Bronchus fibroblast of lung (primary cell): ENCODE measurements at places on chromosomes 5 and 9. TPM values are rescaled to one million over a fixed set of nuclear protein-coding genes. Genes with fewer than 3 reads are reported as not detected.

Gene SLC34A3
- not detected in 2 replicates for total RNA-seq

Gene SUSD3
- 4.7 and 5.6 TPM in 2 replicates for total RNA-seq

Gene CBY3
- total RNA-seq: not detected in 2 replicates

Gene HRH2
- 0.17 TPM in 1 of 2 replicates, not detected in the other for total RNA-seq

Gene ANKRD18B
- total RNA-seq: 0.17 and 0.74 TPM in 2 replicates

Gene VLDLR
- 5.1 and 5.7 TPM in 2 replicates for total RNA-seq
